Progenitor cell of endocrine pancreas (in vitro differentiated cells): ENCODE measurements at places on chromosomes 1 and 21. TPM values are rescaled to one million over a fixed set of nuclear protein-coding genes. Genes with fewer than 3 reads are reported as not detected.

DNA sequence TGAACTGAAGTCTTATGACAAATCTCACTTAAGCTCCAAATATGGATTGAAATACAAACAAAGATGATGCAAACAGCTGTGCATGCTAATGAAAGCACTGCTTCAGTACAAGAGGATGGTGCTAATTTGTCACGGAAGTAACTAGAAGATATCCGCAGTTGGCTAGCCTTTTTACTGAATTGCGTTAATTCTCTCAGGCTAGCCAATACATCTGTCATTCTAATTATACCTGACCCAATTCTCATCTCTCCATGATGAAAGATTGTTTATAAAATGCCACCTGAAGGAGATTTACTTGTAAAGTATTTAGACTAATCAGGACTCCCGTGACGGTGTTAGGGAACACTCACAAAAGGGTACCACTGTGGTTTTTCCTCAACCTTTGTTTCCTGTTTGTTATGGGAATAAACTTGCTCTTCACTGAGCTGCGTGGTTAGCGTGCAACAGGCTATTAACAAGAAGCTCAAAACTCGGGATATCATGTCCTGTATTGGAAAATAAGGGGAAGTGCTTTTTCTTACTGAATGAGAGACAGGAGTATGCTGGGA lies 162.5 kb downstream of the APP start:
- peaks cover 25% of the 10 kb centered on the region for H3K4me1 ChIP-seq
- no peaks in the 10 kb centered on the region for H3K27me3 ChIP-seq
- no peak for DNase-seq
- H3K36me3 ChIP-seq, result peaks cover 20% of the 10 kb centered on the region
- H3K27ac ChIP-seq, result peak overlapping the region; percentile 21

- no peaks in the 10 kb centered on the region for H3K27me3 ChIP-seq
- no peak overlapping the region for H3K4me3 ChIP-seq
- peaks cover 3% of the 10 kb centered on the region for H3K4me1 ChIP-seq
- no peak for DNase-seq
Observed at GRCh38 chr1:158035014-158035413, 41.6 kb downstream of the KIRREL1 start.

DNA sequence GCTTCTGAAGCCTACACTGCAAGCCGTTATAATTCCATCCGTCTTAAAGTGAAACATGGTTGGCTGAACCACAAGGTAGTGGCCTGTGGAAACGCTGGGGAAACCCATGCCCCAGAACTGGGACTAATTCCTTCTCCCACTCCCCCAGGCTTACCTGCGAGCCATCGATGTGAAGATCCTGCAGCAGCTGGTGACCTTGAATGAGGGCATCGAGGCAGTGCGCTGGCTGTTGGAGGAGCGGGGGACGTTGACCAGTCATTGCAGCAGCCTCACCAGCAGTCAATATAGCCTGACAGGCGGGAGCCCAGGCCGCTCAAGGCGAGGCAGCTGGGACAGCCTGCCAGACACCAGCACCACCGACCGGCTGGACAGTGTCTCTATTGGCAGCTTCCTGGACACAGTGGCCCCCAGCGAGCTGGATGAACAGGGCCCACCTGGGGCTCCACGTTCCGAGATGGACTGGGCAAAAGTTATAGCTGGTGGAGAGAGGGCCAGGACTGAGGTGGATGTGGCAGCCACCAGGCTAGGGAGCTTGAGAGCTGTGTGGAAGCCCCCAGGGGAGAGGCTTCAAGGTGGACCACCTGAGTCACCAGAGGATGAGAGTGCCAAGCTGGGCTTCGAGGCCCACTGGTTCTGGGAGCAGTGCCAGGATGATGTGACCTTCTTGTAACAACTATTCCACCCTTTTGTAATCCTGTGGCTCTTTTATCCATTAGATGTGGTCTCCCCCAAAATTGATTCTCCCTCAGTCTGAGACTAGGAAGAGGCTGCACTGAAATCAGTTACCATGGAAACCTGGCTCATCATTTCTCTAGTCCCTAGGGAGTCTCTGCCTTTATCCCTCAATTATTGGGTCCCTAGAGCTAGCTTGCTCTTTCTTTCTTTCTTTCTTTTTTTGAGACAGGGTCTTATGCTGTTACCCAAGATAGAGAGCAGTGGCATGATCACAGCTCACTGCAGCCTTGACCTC lies 16.7 kb downstream of the LURAP1 start:
- H3K27me3 ChIP-seq, result no peaks in the 10 kb centered on the region
- no peak overlapping the region for H3K27ac ChIP-seq
- DNase-seq, result no peak
- H3K4me3 ChIP-seq, result no peak overlapping the region
- H3K36me3 ChIP-seq, result no peaks in the 10 kb centered on the region

C4BPB gene
- not detected in 2 replicates for total RNA-seq

OR2L8 gene
- not detected in 2 replicates for total RNA-seq

UBASH3A gene
- not detected in 2 replicates for total RNA-seq
